Karpas-422 (cell line): ENCODE measurements at places on chromosomes 12 and 14.
A peak's percentile ranks its signal among the peaks of the same experiment; 100 is the strongest.

- DNase-seq: peak; percentile 76
These were observed 60.3 kb downstream of the KLRG1 start for GRCh38 chr12:9049520-9050133.

DNA sequence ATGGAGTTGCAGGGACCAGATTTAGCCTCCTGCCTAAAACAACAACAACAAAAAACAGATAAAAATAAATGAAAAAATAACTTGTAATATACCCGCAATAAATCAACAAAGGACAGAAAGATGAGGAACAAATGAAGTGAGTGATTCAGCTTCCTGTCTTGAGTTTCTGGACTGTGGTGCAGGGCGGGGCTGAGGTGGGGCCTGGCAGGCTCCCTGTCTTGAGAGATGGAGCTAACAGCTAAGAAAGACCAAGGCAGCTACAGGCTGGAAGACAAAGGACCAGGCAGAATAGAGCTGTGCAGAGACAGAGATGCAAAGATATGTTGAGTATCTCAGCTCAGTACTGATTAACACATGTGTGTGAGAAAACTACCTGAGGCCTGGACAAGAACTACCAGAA lies 879.2 kb downstream of the AACS start:
- DNase-seq: no peak

DNA sequence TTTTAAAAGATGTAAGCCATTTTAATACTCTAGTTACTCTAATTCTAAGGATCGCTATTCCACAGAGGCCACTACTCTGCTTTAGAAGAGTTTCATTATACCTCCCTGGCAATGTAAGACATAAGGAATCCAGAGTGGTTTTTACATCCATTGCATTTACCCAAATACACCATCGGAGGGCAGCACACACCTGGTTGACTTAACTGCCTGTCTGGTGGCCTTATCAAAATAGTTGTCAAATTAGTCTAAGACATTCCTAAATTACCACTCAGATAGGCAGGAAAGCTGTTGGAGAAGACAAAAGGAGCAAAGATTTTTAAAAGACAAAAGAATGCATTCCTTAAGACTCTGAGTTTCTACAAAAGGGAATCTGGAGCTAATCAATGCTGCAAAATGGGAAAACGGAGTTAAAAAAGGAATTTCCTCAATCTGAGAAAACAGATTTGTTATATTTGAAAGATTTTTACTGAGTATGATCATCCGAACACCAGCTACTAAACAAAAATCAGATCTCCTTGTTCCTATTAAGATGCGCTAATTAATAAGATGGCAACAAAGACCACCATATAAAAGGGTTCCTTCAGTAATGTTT lies 33.8 kb upstream of the FGD4 start:
- peak; percentile 78 for DNase-seq

GRCh38 chr14:97319691-97320090 lies 522.5 kb downstream of the VRK1 start:
- DNase-seq: no peak

GRCh38 chr12:80291108-80291754 lies 152.8 kb upstream of the PTPRQ start:
- no peak for DNase-seq

DNA sequence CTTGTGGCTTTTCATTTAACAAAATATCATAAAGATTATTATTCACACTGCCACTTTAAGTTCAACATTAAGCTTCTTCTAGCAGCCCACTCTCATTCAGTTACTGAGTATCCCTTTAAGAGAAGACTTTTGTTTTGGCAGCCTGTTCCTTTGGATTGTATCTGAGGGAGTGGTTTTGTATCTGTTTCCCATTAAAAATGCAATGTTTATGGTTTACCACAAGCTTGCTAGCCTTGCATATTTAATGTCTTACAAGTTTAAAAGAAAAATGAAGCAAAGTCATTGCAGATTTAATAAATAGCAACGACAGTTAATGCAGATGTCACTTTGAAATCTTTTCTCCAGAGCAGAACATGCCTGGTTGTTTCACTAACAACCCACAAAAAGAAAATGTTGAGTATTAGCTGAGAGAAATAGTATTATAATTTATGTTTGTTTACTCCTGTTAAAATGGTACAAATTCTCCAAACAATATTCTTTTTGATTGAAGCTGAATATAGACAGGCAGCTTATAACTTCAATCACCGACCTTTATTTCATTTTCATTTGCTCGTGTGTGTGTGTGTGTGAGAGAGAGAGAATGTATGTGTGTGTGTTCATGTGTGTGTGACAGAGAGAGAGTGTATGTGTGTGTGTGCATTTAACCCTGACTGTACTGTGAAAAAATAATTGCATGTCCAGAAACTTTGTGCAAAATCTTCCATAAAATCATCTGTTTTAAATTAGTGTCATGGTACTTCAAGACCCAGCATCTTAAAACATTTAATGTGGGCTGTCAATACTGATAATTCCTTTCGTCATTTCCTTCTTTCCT lies 1.8 kb downstream of the DCN start:
- DNase-seq: peak; percentile 74

DNA sequence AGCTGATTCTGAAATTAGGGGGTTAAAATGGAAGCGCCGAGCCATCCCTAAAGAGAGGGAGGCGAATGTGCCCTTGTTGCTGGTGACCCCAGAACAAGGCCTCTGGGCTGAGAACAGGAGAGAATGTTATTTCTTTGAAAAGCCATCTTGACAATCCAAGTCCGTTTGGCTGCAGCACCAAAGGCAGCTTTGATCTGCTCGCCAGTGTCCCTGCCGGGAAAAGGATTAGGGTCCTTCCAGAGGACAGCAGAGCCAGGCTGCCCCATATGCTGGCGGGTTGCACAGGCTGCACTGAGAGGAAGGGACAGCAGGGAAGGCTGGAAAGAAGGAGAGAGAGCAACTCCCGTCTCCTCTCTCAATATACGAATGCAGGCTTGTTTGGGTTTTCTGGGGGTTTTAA lies 141.7 kb downstream of the TMEM132C start:
- DNase-seq: no peak
